Stimulated activated CD8-positive, alpha-beta memory T cell treated with anti-CD3 and anti-CD28 coated beads, Interleukin-7, amount 100 ng/mL, for 1 hour (primary cell): ENCODE measurements at places on chromosomes 7 and 10.

DNA sequence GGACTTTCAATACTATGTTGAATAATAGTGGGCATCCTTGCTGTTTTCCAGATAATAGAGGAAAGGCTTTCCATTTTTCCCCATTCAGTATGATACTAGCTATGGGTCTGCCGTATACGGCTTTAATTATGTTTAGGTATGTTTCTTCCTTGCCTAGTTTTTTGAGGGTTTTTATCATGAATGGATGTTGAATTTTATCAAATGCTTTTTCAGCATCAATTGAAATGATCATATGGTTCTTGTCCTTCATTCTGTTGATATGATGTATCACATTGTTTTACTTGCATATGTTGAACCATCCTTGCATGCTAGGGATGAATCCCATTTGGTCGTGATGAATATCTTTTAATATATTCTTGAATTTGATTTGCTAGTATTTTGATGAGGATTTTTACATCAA is 9.2 kb upstream of the RP9 start:
- DNase-seq, result no peak

- no peak for DNase-seq
These were observed 75.3 kb downstream of the ZNF92 start for GRCh38 chr7:65448816-65449504.

GRCh38 chr10:33616956-33617355 is 282.5 kb upstream of the NRP1 start:
- no peak for DNase-seq

DNA sequence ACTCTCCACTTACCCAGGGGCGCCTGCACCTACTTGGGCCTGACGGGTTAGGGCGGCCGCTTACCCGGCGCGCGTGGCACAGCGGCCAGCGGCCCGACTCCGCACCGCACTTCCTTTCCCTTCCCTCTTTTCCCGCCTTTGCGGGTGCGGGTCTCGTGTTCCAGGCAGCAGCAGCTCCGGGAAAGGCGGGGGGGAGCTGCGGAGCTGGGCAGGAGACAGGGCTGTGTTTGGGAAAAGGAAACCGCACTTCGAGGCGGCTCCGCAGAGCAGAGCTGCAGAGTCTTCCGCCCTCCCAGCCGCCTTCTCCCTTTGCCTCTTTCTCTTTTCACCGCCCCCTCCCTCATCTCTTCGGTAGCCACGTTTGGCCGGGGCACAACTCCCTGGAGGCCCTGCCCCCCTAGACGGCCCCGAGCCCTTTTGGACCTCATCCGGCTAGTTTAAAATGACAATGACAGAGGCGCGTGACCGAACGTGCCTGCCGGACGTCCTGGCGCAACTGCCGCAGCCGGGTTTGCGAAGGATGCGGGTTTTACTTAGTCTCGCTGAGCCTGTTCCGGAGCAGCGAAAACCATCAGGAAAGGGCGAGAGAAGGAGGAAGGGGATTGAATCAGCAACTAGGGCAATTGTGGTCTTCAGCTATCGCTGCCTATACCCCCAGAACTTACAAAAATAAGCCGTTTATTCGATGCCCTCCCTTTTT is 7.9 kb upstream of the PAX2 start:
- no peak for DNase-seq

DNA sequence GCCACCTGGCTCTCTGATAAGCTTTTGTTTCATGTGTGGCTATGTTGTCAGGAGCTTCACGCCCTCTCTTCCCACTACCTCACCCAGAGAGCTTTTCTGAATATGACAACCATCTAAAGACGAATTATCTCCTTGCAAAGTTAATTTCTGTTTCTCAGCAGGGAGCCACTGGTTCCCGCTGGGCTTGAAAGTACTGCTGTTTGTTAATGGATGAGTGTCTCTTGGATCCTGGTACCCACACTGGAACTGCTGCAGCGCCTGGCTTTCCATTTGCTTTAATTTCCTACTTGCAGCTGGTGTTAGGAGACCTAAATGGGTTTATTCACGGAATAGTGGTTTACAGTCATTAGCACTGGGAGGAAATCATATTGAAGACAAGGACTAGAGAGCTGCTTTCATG is 267.9 kb upstream of the LRGUK start:
- DNase-seq, result no peak

DNA sequence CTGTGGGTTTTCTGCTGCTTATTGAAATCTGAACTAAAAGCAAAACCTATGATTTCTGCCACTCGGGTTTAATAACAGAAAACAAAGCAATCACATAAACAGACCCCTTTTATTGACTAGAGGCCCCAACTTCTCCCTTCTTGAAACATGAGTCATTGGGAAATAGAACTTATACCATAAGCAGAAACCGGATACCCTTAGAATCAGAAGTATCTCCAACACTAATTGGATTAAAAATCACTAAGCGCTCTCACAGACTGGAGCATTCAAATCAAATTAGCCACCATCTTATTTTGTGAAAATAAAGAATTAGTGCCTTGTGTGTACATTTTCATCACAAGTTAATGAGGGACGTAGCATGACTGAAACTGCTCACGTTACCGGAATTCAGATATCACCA is 206.9 kb downstream of the WDR11 start:
- DNase-seq, result no peak

GRCh38 chr7:128271942-128272481 is 30.9 kb downstream of the LEP start:
- no peak for DNase-seq

DNA sequence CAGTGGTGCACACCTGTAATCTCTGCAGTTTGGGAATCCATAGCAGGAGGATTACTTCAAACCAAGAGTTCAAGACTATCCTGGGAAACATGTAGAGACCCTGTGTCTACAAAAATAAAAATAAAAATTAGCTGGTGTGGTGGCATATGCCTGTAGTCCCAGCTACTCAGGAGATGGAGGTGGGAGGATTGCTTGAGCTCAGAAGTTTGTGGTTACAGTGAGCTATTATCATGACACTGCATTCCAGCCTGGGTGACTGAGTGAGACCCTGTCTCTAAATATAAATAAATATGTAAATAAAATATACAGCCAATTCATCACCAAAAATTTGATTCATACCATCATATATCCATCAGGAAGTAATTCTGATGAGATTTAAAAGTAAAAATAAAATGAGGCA is 60.9 kb downstream of the ANKRD7 start:
- no peak for DNase-seq

- DNase-seq, result no peak
These were observed 675.3 kb downstream of the INHBA start for GRCh38 chr7:41027428-41028115.

- DNase-seq, result no peak
These were observed 32.1 kb downstream of the CRCP start for GRCh38 chr7:66146701-66147100.

- no peak for DNase-seq
These were observed 494.0 kb upstream of the POT1 start for GRCh38 chr7:125423458-125424155.

DNA sequence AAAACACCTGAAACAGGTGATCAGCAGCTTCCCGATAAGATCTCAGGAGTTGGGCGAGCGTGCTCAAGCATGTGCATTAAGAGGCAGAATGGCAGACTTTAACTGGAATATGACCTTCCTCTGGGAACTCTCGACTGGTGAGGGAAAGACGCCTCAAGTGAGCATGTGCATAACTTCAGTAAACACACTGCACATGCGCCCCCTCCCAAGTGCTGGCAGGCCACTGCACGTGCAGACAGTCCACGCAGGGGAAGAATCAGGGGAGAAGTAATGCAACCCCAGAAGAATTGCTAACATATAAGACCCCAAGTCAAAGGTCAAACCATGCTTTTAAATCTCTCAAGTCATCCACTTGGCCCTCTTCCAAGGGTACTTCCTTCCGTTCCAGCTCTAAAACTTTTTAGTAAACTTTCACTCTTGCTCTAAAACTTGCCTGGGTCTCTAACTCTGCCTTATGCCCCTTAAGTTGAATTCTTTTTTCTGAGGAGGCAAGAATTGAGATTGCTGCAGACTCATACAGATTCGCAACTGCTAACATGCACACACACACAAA is 541.0 kb downstream of the TNS3 start:
- no peak for DNase-seq

DNA sequence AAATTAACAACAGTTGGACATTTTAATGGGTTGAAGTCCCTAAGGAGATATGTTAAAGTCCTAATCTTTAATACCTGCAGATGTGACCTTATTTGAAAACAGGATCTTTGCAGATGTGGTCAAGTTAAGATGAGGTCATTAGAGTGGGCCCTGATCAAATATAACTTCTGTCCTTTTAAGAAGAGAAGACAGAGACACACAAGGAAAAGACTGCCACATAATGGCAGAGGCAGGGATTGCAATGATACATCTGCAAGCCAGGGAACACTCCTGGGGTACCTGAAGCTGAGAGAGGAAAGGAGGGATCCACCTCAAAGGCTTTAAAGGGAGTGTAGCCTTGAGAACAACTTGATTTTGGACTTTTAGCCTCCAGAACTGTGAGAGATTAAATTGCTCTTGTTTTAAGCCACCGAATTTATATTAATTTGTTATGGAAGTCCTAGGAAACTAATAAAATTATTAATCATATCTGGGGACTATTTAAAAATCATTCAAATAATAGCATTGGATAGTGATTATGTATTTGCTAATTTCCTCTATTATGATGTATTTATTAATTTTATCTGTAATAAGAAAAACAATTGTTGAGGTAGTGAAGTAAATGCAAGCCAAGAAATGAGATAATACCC is 700.0 kb upstream of the PCDH15 start:
- no peak for DNase-seq

- no peak for DNase-seq
These were observed 75.4 kb upstream of the PDSS1 start for GRCh38 chr10:26621889-26622711.

GRCh38 chr10:123573236-123574108 is 92.7 kb upstream of the GPR26 start:
- no peak for DNase-seq

- no peak for DNase-seq
These were observed 1588.8 kb downstream of the REEP3 start for GRCh38 chr10:65110009-65110408.

DNA sequence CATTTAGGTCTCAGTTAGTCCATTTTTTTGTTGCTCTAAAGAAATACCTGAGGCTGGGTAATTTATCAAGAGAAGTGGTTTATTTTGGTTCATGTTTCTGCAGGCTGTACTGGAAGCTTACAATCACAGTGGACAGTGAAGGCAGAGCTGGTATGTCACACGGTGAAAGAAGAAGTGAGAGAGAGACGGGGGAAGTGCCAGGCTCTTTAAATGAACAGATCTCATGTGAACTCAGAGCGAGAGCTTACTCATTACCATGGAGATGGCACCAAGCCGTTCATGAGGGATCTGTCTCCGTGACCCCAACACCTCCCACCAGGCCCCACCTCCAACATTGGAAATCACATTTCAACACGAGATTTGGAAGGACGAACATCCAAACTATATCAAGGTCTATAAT is 18.9 kb upstream of the PNLIPRP3 start:
- no peak for DNase-seq

- DNase-seq, result no peak
These were observed 918 bp downstream of the DBNL start for GRCh38 chr7:44045226-44046014.

- no peak for DNase-seq
These were observed 79.9 kb downstream of the MYOF start for GRCh38 chr10:93402192-93402591.

GRCh38 chr10:88346144-88346977 is 236.8 kb downstream of the RNLS start:
- DNase-seq, result no peak

GRCh38 chr7:140646931-140647647 is 6.5 kb upstream of the DENND2A start:
- no peak for DNase-seq

GRCh38 chr7:135510592-135511183 is 786 bp upstream of the CNOT4 start:
- no peak for DNase-seq

- no peak for DNase-seq
These were observed 80.5 kb downstream of the CCNY start for GRCh38 chr10:35416619-35417312.

DNA sequence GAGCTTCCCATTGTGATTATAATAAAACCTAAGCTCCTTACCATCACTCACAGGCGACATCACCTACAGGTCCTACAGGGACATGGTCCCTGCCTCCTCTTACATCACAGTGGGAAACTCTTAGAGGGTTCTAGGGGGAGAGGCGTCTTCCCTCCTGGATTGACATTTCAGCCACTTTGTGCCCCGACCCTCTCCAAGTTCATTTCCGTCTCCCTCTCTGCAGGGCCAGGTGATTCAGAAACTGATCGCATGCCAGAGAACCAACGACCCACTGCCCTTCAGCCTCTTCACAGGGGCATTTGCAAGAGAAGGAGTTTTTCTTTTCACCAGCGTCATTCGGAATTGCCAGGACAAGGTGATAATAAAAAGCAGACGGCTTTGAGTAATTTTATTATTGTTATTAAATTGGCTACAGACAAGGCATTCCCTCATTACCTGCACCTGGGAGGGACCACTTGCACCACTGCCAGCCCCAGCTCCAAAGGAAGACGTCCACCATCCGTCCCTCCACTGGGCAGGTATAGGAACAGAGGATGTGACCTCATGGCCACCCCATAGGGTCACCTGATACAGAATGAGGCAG is 85.8 kb upstream of the CUX1 start:
- no peak for DNase-seq

- DNase-seq, result no peak
These were observed 28.4 kb upstream of the PDLIM1 start for GRCh38 chr10:95319239-95319638.

DNA sequence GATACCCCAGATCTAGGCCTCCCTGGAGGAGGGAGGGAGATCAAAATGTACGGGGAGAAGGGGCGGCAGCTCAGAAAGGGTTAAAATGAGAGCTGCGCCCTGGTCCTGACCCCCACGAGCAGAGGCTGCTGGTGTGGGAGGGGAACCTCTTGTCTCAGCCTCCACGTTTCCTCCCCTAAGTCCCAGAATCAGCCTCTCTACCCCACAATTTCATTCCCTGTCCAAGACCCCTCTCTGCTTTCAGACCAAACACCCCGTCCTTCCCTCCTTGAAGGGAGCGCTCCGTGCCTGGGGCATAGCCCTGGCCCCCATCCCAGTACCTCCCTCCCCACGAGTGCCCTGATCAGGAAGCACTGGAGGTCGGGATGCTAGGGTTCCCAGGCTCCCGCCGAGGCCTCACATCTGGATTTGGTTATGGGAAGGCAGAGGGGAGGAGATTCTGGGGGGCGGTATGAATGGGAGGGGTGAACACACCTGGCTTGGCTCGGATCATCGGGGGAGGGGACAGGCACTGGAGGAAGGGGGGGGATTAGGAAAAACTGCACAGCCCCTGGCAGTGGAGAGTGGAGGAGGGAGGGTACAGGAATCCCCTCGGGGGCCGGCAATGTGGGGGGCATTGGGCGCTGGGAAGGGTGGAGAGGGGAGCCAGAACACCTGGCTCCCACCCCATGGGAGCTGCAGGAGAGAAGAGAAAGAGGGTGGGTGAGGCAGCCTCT is 2.7 kb downstream of the EPHB4 start:
- DNase-seq, result no peak

- DNase-seq, result no peak
These were observed 149.7 kb downstream of the WNT2 start for GRCh38 chr7:117173035-117173770.

DNA sequence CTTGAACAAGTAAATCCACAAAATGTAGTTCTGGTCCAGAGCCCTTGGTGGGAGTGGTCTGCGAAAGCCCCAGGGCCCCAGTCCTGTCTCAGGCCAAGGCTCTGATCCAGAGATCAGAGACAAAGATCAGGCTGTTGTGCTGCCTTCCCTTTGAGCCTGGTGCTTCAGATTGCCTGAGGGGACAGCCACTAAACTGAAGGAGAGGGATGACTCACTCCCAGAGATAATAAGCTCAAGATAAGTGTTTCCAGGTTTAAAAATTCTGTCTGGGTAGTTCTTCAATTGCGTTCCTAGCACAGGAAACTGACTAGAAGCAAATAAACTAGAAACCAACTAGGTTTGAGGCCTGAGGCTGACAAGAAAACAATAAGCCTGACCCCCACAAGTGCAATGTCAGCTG is 190.2 kb downstream of the RAMP3 start:
- no peak for DNase-seq
